ENCODE measurements at places on chromosomes 13 and 19. TPM values are rescaled to one million over a fixed set of nuclear protein-coding genes. Genes with fewer than 3 reads are reported as not detected.

DNA sequence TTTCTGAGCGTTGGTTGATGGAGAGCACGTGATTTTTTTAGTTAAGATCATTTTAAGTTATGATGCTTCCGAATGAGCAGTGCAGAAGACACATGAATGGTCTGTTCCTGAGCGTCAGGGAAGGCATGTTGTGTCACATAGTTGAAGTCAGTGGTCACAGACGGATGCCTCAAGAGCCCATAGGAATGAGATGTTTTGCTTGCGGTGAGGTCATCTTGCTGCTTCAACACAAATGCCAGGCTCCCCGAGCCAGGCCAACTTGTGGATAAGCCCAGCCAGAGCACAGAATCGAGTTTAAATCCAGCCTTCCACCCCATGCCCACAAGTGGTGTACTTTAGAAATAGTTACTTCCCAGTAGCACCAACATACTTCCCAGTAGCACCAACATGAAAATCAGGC is 5.4 kb downstream of the UPF3A start:
- H3K4me1 ChIP-seq = peaks cover 7% of the 10 kb centered on the region
- H3K4me3 ChIP-seq = no peak overlapping the region
- H3K27me3 ChIP-seq = no peaks in the 10 kb centered on the region
- DNase-seq = no peak
- H3K36me3 ChIP-seq = peaks cover 11% of the 10 kb centered on the region
- H3K27ac ChIP-seq = no peak overlapping the region

DNA sequence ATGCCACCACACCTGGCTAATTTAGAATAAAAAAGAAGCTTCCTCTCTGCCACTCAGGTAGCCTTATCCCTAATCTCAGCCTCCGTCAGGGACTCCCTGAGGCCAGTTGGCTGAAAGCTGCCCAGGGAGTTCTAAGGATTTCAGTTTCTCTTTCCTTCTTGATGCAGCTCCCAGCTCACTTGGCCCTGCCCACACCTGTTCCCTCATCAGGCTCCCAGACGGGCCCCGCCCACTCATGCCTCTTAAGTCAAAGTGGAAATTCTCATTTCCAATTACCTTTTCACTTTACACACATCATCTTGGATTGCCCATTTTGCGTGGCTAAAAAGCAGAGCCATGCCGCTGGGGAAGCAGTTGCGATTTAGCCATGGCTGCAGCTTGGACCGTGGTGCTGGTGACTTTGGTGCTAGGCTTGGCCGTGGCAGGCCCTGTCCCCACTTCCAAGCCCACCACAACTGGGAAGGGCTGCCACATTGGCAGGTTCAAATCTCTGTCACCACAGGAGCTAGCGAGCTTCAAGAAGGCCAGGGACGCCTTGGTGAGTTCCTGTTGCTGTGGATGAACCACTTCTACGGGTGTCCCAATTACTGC is at the start of gene IFNL1:
Gene IFNL1, plus strand, starts transcription at position 353 of the 591 bp plus-strand sequence. Its CDS starts 15 bp downstream, at position 368.
- no peaks in the 10 kb centered on the region for H3K36me3 ChIP-seq
- no peak within 1 kb of the TSS for H3K4me3 ChIP-seq
- no peak within 1 kb of the TSS for H3K27ac ChIP-seq
- DNase-seq = no peak
- H3K27me3 ChIP-seq = no peaks in the 10 kb centered on the region

Gene CCL25
- total RNA-seq = not detected

- H3K4me1 ChIP-seq = peaks cover 4% of the 10 kb centered on the region
- peak overlapping the region; percentile 46 for H3K4me3 ChIP-seq
- peak overlapping the region; percentile 87 for H3K27ac ChIP-seq
- H3K27me3 ChIP-seq = no peaks in the 10 kb centered on the region
- H3K36me3 ChIP-seq = no peaks in the 10 kb centered on the region
- peak; percentile 65 for DNase-seq
Measured at GRCh38 chr13:48222358-48223301, 10.4 kb upstream of the ITM2B start.

Gene DPY19L3
- 95.7 TPM for total RNA-seq

Gene PSPN
- 4.3 TPM for total RNA-seq

Gene TPRX1
- not detected for total RNA-seq

DNA sequence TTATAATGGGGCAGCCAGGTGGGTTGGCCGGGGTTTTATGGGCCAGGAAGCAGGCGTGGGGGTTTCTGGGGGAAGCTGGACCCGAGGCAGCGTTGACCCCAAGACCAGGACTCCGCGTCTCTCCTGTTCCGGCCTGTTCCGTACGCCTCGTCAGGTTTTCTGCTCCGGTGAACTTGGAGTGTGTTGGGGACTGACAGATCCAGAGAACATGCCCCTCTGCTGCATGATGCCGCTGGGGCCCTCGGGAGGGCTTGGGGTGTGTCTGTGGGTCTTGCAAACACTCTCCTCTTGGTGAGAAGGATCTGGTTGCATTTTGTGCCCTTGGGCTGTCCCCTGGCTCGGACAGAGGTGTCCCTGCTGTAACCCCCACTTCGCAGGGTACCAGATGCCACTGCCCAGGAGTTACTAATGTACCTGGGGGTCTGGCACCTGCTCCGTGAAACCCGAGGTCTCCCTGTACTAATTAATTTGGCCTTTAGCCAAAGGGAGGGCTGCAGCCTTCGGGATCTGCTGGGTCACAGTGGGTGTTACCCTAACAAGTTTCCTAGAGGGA is 15.6 kb downstream of the KDM4B start:
- H3K4me3 ChIP-seq = no peak overlapping the region
- no peaks in the 10 kb centered on the region for H3K27me3 ChIP-seq
- no peaks in the 10 kb centered on the region for H3K36me3 ChIP-seq
- no peak overlapping the region for H3K27ac ChIP-seq
- H3K4me1 ChIP-seq = peaks cover 26% of the 10 kb centered on the region

DNA sequence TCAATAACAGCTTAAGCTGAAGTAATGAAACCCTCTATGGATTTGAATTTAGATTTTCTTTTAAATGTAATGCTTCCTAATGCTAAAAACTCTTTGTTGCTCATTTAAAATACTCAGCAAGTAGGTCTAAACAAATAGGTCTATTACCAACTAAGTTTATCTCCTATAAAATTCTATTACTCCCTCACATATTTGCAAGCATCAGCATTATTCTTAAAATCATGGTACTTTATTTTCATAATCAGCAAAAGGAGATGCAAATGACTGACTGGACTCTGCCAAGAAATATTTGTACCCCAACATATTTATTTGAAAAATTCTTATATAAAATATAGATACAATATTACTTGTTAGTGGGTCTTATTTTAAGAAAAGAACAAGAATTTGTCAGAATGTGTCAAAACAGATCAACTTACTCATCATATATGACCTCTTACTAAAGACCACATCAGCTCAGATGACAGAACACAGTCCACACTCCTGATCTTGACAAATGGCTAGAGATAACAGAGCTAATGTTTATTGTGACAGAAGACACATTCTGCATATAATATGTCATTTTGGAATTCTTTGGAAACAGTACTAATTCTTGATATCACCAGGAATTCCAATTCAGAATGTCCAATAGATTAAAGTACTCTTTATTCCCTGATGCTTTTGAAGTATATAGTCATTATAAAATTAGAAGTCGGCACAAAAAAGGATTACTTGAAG is 704.6 kb upstream of the PCDH9 start:
- no peak for DNase-seq
- H3K4me3 ChIP-seq = no peak overlapping the region
- no peaks in the 10 kb centered on the region for H3K27me3 ChIP-seq
- no peak overlapping the region for H3K27ac ChIP-seq
- no peaks in the 10 kb centered on the region for H3K36me3 ChIP-seq
- H3K4me1 ChIP-seq = no peaks in the 10 kb centered on the region

- H3K4me3 ChIP-seq = no peak overlapping the region
- no peaks in the 10 kb centered on the region for H3K36me3 ChIP-seq
- H3K27me3 ChIP-seq = no peaks in the 10 kb centered on the region
Measured at GRCh38 chr19:34273121-34273520, 18.8 kb downstream of the GARRE1 start.

- no peaks in the 10 kb centered on the region for H3K36me3 ChIP-seq
- H3K4me3 ChIP-seq = no peak overlapping the region
- DNase-seq = no peak
- no peaks in the 10 kb centered on the region for H3K4me1 ChIP-seq
- H3K27me3 ChIP-seq = no peaks in the 10 kb centered on the region
Measured at GRCh38 chr13:37602733-37603381, 4.3 kb upstream of the POSTN start.

DNA sequence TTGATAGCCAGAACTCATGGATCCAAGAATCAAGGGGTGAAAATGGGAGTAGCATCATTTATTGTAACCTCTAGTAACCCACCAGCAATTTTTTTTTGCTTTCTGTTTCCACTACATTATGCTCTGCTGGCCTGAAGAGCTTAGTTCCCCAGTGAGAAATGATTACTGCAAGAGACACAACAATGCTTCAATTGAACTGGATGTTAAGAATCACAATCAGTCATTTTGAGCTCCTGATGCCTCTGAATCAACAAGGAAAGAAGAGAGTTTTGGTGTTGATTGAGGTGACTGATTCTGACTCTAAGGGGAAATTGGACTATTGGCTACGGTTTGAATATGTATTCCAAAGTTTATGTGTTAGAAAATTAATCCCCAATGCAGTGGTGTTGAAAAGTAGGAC is 1084.4 kb downstream of the SLITRK1 start:
- H3K4me1 ChIP-seq = no peaks in the 10 kb centered on the region
- H3K27ac ChIP-seq = no peak overlapping the region
- H3K36me3 ChIP-seq = no peaks in the 10 kb centered on the region
- no peak overlapping the region for H3K4me3 ChIP-seq

- H3K36me3 ChIP-seq = no peaks in the 10 kb centered on the region
- H3K27ac ChIP-seq = no peak overlapping the region
- DNase-seq = no peak
- H3K4me1 ChIP-seq = no peaks in the 10 kb centered on the region
- no peaks in the 10 kb centered on the region for H3K27me3 ChIP-seq
- H3K4me3 ChIP-seq = no peak overlapping the region
Measured at GRCh38 chr13:25982907-25983306, 68.9 kb downstream of the SHISA2 start.

DNA sequence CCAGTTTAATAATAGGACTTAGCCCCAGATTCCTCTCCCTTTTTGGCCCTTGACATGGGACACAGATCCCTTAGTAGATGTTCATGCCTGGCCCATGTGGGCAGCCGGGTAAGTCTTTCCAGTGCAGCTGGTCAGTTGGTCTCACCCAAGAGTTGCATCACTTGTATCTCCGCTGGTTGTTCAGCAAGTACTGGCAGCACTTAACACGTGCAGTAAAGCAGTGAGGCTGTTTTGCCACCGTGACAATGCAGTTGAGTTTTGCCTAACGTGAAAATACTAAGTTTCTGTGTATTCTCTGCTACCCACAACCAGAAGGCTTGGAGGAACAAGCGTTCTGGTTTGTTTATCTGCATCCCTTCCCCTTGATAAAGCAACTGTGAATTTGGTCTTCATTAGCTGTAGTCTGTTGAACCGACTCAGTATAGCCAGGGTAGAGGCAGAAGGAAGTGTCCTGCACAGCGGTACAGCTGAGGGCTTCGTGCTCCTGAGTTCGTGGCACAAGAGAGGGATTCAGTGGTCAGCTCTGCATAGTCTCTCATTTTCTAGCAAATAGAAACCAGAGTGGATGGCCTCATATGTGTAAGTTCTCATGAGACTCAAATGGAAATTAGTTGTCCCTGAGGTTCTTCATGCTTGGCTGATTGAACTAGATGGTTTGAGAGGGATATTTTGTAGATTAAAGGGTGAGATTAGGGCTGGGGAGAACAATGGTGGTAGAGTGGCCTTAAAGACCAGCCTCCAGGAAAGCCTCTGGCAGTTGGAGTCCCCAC is 50.3 kb downstream of the ARHGEF7 start:
- DNase-seq = no peak
- peaks cover 20% of the 10 kb centered on the region for H3K4me1 ChIP-seq
- H3K36me3 ChIP-seq = no peaks in the 10 kb centered on the region
- no peaks in the 10 kb centered on the region for H3K27me3 ChIP-seq
- H3K27ac ChIP-seq = no peak overlapping the region
- H3K4me3 ChIP-seq = no peak overlapping the region

Gene NLRP11
- total RNA-seq = not detected
